ENCODE measurements at places on chromosomes 3 and 15.

DNA sequence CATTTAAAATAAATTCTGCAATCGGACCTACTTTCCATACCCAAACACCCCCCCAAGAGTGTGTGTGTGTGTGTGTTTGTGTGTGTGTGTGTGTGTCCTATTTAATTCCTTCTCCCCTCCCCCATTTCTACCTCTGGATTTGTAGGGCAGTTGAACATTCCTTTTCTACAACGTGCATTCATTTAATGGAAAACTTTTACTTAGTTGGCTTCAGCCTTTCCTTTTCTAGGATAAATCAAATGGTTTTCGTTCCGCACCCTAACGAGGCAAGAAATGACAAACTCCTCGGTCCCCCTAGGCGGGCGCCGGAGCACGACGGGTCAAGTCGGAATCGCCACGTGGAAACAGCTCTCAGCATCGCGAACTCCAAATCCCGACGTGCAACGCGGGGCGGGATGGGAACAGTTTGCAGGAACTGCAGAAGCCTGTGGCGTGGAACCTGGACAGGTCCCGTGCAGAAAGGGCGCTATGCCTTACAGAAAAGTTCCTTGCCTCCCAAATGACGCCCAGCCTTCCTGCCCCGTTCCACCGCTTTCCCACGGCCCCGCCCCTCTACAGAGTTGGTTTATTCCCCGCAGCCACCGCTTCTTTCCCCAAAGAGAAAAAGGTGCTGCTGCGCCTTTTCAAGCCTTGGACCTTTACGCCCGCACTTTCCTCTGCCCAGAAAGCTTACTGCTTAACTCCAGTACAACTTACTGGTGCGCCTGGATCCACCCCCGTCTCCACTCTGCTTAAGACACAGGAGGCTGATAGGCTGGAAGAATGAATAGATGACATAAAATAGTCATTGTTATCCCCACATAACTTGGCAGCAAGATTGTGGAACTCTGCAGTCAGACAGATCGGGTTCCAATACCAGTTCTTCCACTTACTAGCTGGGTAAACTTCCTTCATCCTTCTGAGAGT is 1.1 kb upstream of the EIF2B5 start:
- DNase-seq, result peak; percentile 63

DNA sequence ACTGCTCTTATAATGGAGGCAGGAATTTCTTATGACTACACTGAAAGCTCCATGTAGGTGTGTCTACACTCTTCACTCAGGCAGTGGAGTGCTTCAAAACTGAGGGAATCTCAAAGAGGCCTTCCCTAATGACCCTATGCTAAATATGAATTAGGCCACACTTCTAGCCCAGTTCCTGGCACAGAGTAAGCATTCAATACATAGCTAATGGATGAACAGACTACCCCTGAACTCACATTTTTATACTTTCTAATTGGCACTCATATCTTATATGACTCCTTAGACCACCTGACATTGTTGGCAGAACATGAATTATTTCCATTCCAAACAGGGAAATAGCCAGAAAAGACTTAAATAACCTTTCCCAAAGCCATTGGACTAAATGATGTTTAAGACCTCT is 3.4 kb downstream of the RARRES1 start:
- DNase-seq, result no peak

GRCh38 chr3:123660900-123661299 is 76.0 kb upstream of the HACD2 start:
- DNase-seq, result peak; percentile 98

GRCh38 chr3:196641333-196642054 is 2.0 kb downstream of the NRROS start:
- no peak for DNase-seq

DNA sequence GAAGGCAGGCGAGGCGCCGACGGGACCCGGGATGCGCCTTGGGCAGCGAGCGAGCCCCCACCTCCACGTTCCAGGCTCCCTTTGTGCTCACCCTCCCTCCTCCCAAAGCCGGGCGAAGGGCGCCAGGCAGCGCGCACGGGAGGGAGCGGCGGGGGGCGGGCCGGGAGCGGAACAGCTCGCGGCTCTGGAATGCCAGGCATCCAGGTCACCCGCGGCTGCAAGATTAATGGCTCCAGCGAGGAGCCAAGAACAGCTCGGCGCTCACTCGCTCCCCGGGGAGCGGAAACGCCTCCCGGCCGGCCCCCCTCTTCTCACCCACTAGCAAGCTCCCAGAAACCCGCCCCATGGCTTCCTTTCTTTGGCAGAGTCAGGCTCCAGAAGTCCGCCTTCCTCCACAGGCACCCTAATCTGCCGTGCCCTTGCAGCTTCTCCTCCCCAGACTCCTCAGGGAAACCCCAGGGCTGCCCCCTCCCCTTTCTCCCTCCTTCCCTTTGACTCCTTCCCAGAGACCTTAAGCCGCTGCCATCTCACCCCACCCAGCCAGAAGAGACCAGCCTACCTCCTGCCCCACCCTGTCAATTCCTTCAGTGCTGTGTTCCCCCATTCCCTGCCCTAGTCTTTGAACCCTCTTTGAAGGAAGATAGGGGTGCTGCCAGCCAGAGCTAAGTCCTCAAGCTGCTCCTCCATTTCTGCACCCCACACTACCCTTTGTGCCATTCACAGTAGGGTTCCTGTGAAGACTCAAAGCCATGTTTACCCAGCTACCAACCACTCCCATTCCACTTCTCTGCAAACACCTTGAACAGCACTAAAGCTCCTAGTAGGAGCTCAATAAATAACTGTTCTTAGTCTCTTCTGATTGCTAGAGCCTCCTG is 9.9 kb downstream of the AMOTL2 start:
- peak; percentile 75 for DNase-seq

DNA sequence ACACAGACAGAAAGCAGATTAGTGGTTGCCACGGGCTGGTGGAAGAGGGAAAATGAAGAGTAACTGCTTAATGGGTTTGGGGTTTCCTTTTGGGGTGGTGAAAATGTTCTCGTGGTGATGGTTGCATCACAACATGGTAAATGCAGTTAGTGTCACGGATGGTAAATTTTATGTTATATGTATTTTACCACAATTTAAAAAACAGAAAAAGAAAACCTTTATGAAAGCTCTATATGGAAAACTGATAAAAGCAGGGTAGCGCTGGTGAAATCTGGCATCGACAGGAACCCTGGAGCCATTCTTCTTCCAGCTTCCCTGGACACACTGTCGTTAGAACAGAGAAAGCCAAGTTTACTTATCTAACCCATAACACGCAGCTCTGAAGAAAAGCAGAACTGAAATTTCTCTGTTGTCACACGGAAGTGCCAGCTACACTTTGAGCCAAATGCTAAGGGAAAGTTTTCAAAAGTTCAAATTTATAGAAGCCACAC is 287.7 kb upstream of the NR2F2 start:
- no peak for DNase-seq

DNA sequence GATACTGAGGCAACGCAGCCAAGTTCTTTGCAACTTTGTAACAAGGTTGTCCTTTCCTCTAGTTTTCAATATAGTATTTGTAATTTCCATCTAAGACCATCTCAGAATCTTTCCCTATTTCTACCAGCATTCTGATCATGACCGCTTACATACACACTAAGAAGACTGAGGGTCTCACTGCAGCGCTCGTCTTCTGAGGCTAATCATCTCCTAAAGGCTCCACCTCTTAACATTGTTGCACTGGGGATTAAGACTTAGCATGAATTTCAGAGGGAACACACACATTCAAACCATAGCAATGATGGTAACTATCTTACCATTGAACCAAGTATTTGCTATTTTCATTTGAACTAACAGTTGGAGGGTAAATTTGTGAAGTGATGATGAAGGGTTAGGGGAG is 463.3 kb upstream of the CCDC54 start:
- DNase-seq, result no peak

- DNase-seq, result no peak
These were observed 19.5 kb downstream of the PSTPIP1 start for GRCh38 chr15:77014132-77015081.

DNA sequence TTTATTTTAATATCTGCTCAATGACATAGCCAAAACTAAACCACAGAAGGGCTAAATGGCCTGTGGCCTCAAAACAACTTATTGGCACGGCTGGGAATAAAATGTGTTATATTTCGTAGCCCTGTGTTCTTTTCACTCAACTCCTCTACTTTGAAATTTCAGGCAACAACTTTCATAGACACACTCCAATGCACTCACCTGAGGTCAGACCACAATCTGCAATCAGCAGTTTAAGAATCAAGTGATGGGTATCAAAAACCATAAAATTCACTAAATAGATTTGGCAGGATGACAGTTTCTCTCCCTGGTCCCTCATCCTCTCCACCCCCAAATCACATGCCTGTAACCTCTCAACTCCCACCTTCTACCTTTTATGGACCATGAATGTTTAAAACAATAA is 2.0 kb upstream of the CD200R1 start:
- no peak for DNase-seq

DNA sequence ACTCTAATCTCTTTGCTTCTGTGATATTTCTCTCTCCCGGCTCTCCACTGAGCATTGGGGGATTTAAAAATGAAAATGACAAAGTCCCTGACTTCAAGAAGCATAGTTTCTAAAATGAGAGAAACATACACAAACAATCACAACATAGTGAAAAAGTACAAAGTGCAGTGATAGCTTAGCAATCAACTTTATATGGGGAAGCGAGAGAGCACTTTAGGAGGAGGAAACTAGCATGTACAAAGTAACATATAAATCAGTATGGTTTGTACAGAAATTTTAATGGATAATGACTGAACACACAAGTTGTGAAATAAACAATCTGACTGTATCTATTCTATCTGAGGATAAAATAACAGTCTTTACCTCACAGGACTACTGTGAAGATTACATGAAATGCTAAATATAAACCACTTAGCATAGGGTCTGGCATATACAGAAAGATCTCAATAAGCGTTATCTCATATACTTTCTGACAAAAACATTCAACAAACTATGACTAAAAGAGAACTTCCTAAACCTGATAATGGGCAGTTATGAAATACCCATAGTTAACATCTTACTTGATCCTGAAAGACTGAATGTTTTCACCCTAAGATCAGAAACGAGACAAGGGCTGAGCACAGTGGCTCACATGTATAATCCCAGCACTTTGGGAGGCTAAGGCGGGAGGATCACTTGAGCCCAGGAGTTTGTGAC is 61.2 kb downstream of the PEAK1 start:
- DNase-seq, result no peak

- DNase-seq, result no peak
These were observed 1.3 kb upstream of the TRIM59 start for GRCh38 chr3:160450846-160451245.

DNA sequence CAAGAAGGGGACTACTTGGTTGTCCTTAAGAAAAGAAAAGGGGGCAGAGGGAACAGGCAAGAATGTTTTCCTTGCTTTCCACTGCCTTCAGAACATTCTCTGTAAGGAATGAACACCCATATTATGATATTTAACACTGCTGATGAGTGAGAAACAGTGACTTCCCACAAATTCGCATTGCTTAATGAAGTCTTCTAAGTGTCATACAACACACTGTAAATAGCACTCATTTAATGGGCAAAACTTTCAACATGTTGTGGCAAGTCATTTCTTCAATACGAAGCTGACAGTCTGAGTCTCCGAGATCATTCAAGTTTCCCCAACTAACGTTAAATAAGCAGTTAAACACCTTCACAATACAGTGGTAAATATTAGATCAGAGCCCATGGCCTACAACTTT is 464.4 kb downstream of the SHQ1 start:
- no peak for DNase-seq

GRCh38 chr3:163384383-163384782 is 1693.9 kb downstream of the SI start:
- DNase-seq, result no peak

DNA sequence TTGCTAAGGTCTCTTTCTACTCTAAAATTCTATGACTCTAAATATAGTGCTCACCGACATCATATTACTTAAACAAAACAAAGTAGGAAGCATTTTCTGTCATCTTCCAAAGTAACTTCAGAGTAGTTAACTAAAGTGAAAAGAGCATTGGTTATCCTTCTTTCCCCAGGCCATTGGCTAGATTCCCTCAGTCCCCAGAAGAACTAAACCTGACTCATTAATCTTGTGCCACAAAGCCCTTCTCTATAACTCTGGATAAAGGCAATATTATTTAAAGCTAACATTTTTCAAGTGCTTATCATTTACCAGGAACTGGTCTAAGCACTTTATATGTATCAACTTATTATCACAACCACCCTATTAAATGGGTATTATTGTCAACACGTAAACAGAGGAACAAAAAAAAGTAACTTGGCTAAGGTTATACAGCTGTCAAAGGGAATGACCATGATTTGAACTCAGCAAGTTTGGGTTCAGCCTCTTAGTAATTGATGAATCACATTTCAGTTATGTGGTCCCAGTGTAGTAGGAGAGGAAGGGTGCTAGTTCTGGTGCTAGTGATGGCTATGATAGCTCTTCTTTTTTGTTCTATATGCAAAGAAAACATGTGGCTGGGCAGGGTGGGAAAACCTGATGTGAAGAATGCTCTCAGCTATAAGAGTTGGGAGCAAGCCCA is 304.9 kb downstream of the FGF12 start:
- DNase-seq, result no peak

DNA sequence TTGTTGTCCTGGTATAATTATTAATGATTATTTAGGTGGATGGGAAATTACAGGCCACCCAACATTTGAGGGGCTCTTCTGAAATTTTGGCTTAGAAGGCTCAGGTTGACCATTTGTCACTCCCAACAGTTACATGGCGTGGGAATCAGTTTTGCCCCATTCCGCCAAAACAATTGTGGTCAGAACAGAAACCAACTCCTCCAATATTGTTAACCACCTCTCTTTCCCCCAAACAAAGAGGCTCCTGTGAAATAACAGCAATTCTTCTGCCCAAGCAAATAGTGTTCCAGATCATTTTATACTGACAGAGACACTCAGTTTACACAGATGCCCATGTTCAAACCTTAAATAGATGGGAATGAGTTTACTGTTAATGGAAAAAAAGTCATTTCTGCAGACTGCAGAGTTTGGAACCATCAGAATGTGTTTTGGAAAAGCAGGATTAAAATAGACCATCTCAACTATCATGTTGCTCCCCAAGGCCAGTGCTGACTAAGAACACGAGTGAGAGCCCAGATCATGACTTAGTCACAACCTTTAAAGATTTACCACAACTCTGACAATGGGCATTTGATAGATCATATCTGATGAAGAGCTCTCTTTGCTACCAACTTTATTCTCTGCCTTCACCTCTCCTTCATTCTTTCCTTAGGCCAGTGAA is 102.1 kb downstream of the DUT start:
- DNase-seq, result no peak

- DNase-seq, result no peak
These were observed 61.4 kb upstream of the GOLGA8B start for GRCh38 chr15:34644851-34645250.

GRCh38 chr3:189792046-189792929 is 161.1 kb downstream of the TP63 start:
- DNase-seq, result no peak

- DNase-seq, result no peak
These were observed 52.1 kb upstream of the MYRIP start for GRCh38 chr3:39757307-39757706.

- DNase-seq, result no peak
These were observed 25.7 kb upstream of the XXYLT1 start for GRCh38 chr3:195296662-195297061.
